ENCODE measurements at places on chromosomes 16 and 17. TPM values are rescaled to one million over a fixed set of nuclear protein-coding genes. Genes with fewer than 3 reads are reported as not detected.

DNA sequence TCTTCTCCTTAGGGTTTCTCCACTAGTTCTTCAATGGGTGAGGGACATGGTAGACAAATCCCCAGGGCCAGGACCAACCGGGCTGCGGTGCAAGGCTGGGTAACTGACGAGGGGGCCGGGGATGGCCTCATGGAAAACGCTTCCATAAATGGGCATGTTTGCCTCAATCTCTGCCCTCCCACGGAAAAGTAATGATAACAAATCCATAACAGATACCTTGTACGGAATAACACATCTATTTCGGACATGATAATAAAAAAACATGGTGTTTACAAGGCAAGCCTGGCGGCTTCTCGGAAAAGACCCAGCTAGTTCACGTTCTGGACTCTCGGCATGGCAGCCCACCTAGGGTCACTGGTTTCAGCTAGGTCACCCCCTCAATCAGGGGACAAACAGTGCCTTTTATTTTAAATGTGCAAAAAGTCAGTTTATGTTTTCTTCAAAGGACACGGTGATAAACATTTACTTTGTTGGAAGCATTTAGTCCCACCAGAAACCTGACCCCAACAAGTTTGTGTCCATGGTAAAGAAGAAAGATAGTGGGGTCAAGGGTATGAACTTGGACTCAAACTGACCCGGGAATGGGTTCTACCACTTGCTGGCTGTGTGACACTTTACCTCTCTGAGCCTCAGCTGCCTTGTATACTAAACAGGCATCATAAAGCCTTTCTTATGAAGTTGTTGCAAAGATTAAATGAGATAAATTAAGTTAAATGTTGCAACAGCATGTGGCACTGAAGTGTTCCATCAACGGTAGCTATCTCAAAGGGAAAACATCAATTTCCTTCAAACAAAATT lies 1.7 kb downstream of the MYH11 start:
- DNase-seq, result no peak

DNA sequence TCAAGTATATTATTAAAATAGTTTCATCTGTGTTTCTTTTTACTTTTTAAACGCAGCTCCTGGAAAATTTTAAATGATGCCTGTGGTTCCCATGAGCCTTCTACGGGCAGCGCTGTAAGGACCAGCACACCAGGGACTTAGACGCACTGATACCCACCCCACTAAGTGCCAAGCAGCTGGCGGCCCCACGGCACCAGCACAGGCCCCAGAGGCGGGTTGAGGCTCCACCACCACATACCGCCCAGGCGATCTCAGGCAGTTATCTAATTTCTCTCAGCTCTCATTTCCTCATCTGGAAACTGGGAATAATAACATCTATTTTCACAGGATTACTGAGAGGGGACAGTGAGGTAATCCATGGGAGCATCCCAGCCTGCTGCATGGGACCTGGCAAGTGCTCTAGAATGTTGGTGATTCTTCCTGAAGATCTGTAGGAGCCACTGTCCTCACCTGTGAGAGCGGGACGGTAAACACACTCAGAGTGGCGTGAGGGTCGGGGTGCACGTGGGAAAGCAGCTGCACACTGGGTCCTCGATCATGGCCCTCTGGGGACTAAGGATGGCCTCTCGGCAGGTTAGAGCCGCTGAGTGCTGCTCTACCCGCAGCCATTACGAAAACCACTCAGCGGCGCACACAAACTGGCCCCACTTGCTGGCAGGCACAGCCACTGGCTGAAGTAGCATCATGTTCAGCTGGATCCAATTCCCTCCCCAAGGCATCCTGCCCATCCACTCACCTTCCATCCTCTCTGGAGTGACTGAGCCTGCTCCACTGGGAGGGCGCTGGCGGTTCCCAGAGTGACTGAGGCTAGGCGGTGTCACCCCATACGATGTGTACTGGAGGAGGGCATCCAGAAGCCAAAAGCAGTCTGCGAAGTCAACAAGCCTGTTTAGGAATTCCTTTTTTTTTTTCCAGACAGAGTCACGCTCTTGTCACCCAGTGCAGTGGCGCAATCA lies 17.6 kb upstream of the SLC38A8 start:
- no peak for DNase-seq

GRCh38 chr16:50627419-50627818 lies 53.7 kb downstream of the SNX20 start:
- peak; percentile 61 for DNase-seq

- DNase-seq, result peak; percentile 87
These were observed 3.2 kb upstream of the METRN start for GRCh38 chr16:711548-712320.

DNA sequence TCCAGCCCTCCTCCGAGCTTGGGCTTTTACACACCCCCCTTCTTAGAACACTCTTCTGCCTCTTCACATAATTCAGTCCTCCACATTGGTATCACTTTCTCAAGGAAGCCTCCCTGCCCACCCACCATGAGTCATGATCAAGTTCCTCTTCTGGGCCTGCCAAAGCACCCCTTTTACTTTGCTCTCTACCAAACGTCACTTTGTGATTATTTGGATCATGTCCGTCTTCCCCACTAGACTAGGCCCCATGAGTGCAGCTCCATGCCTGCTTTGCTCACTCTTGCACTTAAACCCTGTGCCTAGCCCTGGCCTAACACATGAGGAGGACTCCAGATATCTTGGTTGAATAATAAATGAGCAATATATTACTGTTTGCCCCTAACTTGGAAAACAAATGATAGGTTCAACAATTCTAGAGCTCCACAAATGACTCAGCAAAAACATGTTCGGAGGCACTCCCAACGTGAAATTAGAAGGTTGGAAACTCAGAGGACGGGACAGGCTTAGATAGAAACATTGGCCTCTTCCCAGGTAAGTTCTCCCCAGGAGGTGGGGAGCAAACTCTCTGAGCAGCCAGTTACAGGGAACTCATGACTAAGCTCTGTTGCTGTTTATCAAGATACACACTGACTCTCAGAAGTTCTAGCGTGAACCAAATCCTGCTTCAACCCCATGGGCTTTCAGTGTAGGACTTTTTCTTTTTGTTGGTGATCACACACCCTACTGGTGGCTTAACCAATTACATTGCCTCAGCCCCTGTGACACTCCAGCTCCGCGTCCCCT lies 28.3 kb downstream of the G6PC1 start:
- no peak for DNase-seq

- no peak for DNase-seq
These were observed 65.9 kb upstream of the TNRC6C start for GRCh38 chr17:77892469-77893143.

DNA sequence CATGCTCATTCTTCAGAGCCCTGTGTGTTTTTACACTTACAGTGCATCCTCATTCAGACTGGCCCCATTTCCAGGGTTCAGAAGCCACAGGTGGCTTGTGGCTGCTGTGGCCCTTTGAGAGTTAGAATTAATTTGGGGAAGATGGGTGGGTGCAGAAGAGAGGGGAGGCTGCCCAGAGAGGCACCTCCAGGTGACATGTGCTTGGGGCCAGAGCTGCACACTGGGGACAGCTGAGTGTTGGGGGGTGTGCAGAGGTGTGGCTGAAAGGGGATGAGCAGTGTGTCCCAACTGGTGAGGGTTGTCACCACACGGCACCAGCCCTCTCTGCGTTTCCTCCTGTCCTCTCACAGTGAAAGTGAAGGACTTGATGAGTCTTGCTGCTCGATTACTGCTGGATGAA lies 6.9 kb upstream of the EIF1 start:
- no peak for DNase-seq

- no peak for DNase-seq
These were observed 22.7 kb downstream of the UTS2R start for GRCh38 chr17:82394278-82394677.

DNA sequence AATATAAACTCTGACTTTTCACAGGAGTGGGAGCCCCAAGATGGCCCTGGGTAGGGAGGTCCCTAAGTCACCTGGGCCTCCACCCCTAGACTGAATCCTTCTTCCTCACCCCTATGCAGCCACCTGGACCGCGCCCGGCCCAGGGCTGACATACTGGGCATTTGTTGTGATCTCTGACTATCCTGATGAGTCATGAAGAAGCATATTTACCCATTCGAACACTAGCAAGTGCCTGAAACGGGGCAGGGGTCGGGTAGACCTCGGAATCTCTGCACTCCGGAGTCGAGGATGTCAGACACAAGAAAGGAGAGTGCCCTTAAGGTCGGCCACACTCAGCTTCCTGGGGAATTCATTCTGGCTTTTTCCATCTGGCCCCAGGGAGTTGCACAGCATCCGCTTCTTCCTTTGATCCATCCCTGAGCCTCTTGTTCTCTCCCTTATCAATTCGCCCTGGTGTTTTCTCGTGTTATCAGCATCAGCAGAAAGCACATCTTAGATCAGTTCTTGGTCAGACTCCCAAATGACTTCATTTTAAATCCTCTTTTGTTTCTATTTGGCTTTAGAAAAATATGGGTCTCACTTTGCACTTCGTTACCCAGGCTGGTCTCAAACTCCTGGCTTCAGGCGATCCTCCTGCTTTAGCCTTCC lies 10.4 kb downstream of the METTL22 start:
- no peak for DNase-seq

DNA sequence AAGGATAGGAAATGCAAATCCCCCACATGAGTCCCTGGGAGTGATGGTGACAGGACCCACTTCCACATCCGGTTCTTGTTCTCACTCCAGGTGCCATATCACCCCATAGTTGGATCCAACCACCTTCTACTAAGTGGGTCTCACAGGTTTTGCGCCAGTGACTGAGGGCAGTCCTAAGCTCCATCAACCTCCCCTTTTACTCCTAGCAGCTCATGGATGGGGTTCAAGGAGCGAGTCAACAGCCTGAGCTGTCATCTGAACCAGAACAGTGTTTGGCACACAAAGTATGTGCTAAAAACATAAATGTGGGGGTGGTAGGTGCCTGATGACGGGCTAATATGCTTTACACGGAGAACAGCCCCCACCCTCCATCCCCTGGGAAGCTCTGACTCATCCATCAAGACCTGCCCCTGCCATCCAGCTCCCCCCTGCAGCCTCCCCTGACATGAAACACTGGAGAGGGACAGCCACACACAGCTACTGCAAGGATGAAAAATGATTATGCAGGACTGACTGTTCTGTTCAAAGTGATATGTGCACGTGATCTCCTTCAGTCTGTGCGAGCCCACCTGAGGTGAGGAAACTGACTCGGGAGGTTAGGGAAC lies 143.2 kb upstream of the CDH5 start:
- DNase-seq, result no peak

DNA sequence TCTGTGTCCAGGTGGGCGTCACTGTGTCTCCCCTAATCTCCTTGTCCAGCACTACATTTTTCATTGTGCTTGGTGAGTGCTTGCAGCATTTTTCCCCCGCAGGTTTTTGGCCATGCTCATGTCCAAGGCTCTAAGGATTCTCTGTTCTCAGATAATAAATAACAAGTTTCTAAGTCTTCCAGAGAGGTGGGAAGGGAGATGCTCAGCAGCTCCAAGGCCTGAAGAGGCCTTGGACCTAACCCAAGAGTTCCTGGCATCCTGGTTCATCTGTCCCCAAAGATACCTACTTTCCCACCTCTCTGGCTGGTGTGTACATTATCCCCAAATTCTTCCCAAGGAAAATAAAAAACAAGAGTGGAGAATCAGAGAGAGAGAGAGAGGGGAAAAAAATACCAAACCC lies 45.3 kb downstream of the MEOX1 start:
- DNase-seq, result no peak

DNA sequence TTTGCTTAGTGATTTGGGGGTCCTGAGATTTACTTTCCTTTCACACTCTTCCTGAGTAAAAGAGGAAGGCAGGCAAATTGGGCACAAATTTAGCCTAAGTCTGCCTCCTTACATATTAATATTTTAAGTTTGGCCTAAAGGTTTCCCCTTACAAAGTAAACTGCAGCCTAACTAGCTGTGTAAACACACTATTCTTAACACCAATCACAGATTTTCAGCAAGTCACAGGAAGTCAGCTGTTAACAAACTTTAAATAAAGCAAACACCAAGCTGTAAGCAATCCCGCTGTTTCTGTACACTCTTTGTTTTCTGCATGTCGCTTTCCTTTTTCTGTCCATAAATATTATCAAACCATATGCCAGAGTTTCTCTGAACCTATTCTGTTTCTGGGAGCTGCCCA lies 45.1 kb upstream of the ABCC11 start:
- DNase-seq, result no peak

DNA sequence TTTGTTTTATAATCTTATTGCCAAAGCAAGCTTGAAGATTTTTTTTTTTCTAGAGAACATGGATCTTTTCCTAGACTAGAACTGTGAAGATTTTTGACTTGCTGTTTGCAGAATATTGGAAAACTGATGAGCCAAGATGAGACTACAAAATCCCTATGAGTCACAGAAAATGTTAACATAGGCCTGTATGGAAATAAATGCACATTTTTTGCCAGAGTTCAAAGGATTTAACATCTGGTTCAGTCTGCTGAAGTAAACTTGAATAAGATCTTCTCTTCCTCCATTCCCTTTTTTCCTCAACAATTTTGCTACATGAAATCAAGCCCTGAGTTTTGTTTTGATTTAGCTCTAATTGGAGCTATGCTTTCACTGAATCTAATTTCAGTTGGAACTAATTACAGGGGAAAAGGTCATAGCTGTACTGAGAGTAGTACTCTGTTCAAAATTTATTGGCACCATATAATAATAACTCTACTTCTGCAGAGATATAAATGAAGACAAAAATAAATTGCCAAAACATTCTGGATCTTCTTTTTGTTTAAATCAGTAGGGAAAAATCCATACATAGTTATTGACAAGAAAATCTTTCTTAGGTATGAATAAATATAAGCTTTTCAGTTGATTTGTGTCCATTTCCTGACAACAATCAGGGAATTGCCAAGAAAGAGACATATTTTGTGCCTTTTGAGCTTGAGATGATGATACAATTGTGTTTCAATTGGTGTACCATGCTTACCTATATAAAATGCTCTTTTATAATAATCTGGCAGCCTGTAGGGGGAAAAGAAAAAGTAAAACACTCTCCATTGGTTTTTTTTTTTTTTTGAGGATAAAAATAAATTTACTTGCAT lies 387.5 kb upstream of the GOT2 start:
- DNase-seq, result no peak

- DNase-seq, result no peak
These were observed 15.3 kb downstream of the KLHL36 start for GRCh38 chr16:84663433-84664101.

- DNase-seq, result peak; percentile 73
These were observed 18.9 kb downstream of the COG1 start for GRCh38 chr17:73211745-73212144.

DNA sequence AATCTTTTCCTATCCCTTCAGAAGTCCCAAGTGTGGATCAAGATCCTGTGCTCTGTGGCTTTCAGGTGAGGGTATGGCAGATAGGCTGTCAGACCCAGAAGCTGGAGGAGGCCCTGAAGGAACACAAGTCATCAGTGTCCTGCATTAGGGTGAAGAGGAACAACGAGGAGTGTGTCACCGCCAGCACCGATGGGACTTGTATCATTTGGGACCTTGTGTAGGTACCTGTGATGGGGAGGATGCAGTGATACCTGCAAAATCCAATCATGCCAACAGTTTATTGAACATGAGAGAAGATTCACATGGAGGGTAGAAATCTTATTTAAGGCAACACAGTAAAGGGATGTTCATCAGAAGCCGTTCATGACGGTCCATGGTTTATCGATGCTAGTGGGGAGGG lies 10.0 kb upstream of the USP43 start:
- DNase-seq, result no peak

GRCh38 chr17:67246653-67247415 lies 1.8 kb upstream of the HELZ start:
- no peak for DNase-seq

Gene ABCA8
- polyA plus RNA-seq, result not detected

Gene SOX15
- not detected for polyA plus RNA-seq

Gene TSPOAP1
- polyA plus RNA-seq, result 1.9 TPM

Gene TP53TG3B
- not detected for polyA plus RNA-seq

Gene CLUH
- polyA plus RNA-seq, result 8.7 TPM

Gene FAM20A
- polyA plus RNA-seq, result 0.11 TPM

Gene ALOX15B
- not detected for polyA plus RNA-seq

Gene ODAD4
- not detected for polyA plus RNA-seq

Gene ZNF207
- polyA plus RNA-seq, result 120 TPM

Gene ABCA9
- not detected for polyA plus RNA-seq

Data from naive thymus-derived CD8-positive, alpha-beta T cell (primary cell).